ENCODE measurements at places on chromosomes 2 and 18.

GRCh38 chr2:37322368-37322767, 2.3 kb downstream of the PRKD3 start:
- DNase-seq = no peak

DNA sequence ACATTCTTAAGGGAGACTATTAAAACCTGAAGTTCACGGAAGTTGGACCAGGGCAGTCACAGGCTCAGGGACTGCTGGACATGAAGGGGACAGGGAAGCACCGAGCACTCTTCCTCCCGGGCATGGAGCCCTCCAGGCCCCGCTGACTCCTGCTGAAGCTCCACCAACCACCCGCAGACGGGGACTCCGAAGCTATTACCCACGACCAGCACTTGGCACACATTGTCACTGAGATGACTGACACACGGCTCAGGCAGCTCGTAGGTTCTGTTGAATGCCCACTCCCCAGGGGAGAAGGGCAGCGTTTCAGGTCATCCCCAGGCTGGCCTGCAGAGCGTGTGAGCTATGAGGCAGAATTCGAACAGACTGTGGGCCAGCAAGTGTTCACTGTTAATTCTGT, 234.8 kb downstream of the NDUFA10 start:
- no peak for DNase-seq

DNA sequence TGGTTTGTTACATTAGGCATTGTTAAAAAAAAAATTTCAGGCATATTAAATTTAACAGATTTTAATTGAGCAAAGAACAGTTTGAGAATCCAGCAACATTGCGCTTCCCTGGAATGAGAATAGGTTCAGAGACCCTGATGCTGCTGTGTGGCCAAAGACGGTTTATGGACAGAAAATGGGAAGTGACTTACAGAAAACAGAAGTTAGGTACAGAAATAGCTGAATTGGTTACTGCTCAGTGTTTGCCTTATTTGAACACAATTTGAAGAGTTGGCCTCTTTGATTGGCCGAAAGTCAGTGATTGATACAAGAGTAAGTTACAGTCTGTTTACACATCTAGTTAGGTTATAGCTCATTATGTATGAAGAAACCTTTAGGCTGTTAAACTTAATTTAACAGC, 6.0 kb upstream of the NEDD4L start:
- DNase-seq = no peak

GRCh38 chr18:70339915-70340314, 51.1 kb downstream of the SOCS6 start:
- DNase-seq = no peak

GRCh38 chr18:75624869-75625268, 197.4 kb upstream of the SMIM21 start:
- DNase-seq = no peak

DNA sequence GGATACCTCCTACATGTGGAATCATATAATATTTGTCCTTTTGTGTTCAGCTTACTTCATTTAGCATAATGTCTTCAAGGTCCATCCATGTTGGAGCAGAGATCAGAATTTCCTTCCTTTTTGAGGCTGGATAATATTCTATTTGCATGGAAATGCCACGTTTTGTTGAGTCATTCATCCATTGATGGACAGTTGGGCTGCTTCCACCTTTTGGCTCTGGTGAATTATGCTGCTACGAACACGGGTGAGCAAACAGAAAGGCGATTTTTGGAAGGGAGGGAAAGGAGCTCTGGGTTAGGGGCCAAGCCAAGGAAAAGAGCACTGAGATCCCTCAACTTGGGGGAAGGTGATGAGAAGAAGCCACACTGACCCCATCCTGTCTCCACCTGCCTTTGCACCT, 260.5 kb downstream of the TNS1 start:
- no peak for DNase-seq

DNA sequence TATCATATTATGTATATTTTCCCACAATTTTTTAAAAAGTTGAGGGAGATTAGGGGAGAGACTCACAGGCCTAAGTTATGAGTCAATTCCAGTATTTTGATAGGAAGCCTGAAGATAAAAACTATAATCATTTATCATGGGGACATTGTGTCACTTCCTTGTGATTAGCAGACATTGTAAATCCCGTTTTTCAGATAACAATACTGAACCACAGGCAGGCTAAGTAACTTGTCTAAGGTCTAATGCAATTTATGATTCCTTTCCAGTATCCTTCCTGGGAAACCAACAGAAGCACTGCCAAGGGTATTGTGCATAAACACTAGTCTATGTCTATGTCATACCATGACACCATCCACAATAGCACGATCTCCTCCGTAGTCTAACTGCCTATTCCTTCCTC, 235.2 kb upstream of the PIK3C3 start:
- no peak for DNase-seq

- no peak for DNase-seq
Observed at GRCh38 chr2:42757981-42758740, 5.8 kb downstream of the OXER1 start.

DNA sequence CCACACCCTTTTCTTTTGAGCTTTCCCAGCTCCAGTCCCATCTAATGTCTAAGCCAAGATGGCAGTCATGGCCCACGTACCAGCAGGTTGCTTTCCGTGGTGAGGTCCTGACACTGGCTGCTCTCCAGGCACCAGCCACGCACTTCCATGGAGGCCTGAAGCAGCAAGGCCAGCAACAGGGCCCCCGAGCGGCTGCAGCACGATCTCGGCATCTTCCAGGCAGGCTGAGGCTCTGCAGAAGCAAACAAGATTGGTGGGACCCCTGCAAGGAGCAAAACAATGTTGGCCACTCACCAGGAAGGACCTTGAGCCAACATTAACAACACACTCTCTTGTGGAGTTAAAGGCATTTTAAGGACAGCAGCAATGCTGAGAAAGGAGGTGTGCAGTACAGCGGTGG, 3.8 kb downstream of the POMC start:
- DNase-seq = no peak

DNA sequence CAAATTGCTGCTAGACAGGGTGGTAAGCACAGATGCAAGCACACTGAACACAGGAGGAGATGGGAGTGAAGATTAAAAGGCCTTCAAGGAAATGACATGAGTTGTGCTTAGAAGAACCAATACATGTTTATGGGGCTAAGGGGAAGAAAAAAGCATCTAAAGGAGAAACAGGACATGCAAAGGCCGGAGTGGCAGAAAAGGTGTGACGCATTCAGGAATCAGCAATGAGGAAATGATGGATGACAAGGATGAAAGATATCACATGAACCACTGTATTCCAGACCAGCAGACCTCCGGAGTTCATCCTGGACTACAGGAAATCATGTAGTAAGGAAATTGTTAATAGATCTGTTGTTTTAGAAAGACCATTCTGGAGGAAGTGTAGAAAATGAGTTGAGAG, 42.8 kb downstream of the PPP4R1 start:
- DNase-seq = no peak
